Skin of body (tissue), 3 donors: ENCODE measurements at places on chromosomes 5 and 9. TPM values are rescaled to one million over a fixed set of nuclear protein-coding genes. Genes with fewer than 3 reads are reported as not detected.

SPATA31A3 gene
- total RNA-seq = not detected

DNA sequence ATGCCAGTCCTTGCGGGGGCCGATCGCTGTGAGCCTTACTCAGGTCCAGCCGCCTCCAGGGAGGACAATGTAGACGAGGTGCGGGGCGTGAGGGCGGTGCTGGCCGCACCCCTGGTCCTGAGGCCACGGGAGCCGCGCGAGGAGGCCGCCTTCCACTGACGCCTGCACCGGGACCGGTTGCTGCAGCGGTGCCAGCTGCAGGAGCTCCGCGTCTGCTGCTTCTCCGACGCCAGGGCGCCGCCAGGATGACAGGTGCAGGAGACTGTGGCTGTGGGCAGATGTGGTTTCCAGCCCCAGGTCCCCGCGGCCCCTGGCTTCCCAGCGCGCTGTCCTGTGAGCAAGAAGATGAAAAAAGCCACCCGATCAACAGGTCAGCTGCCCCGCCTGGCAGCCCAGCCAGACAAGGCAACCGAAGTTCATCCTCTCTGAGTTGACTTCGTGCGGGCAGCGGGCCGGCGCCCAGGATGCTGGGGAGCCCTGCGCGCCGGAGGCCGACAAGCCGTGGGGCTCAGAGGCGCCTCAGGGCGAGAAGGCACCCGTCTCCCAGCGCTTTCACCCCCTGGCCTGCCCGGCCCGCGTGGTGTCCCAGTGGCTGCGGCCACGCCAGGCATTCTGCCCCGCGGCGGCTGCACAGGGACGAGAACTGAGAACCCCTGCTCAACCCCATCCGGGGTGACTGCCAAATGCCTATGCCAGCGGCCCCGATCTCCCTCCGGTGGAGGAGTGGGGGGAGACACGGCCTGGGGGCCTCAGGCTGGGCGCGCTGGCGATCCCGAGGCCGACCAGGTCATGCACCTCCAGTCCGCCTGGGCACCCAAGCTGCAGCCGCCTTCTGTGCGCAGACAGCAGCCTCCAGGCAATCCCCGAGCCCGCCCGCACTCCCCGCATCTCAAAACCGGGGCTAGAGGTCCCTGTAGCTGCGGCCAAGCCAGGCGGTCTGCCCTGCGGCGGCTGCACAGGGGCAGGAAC, 43.4 kb upstream of the BICD2 start:
- no peak for DNase-seq

DNA sequence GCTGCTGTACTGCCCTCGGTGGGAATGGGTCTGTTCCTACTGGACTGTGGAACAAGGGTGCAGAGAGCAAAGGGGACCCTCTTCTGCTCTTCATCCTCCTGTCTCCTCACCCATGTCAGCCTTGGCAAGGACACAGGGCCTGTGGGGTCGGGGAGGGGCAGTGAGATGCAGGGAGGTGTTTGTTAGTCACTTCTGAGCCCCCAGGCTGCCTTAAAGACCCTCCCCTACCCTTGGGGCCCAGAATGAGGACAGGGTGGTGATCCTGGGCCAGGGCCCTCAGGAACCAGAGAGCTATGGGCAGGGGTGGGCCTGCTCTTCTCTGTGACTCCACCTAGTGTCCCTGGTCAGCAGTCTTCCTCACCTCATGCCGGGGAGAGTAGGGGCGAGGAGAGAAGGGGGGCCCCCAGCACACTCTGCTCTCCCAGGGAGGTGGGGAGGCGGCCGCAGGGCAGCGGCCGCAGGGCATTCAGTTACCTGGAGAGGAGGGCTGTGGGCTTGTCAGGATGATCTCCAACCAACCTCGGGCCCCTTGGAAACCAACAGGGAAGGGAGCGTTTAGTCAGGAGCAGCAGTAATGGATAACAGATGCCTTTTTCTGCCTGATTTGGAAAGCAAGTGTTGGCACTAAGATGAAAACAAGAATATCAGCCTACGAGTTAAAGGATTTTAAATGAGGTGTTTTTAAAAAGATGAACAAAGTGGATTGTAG, 62.0 kb upstream of the GARNL3 start:
- peak; percentile 43 for DNase-seq

DNA sequence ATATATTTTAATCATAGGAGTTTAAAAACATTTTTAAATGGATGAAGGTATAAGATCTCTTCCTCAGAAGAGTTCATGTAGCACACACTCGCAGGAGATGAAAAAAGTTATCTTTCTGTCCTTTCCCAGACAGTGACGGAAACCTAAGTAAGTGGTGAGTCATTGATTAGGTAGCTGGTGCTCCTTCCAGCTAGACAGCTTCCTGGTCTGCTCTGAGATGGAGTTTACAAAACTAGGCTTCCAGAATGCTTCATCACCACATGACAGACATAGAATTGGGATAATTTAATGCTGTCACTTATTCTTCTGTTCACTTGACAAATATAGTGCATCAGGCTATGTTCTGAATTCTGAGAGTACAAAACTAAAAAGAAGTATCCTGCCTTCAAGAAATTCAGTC, 2393.0 kb upstream of the C9orf72 start:
- no peak for DNase-seq

CLPTM1L gene
- total RNA-seq = 78.6 TPM

DNA sequence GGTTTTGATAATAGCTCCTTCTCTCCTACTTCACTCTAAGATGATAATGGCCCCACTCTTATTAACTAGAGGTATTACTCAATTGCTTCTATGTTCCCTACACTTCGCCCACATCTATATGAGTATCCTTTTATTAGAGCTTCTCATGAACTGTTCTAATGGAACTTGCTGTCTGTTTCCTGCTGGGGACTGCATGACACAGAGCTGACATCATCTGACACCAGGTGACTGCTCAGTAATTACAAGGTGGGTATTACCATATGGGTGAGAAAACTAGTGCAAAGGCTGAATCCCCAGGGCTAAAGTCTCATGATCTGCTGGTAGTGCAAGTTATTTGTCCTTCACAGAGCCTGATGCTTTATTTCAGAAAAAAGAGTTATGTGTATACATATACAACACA, 146.2 kb upstream of the PLCXD3 start:
- DNase-seq = no peak

DNA sequence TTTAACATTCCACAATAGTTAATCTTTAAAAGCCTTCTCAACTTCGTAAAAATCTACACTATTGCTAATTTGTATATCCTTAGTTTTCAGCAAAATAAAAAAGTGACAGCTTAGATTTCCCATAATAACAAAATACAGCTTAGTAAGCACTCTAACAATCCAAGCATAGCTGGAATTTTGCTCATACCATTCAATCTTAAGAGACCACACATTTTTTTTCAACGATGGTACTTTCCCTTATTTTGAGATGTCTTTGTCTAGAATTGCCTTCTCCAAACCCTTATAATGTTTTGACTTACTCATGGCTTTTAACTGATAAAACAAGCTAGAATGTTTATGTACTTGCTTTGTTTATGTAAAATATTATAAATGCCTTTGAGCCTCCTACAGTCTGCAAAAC, 65.6 kb downstream of the HOMER1 start:
- no peak for DNase-seq

GRCh38 chr5:74762599-74762998, 4.3 kb downstream of the GFM2 start:
- no peak for DNase-seq

- no peak for DNase-seq
These were observed 108.4 kb upstream of the LARP1 start for GRCh38 chr5:154646745-154647113.

DNA sequence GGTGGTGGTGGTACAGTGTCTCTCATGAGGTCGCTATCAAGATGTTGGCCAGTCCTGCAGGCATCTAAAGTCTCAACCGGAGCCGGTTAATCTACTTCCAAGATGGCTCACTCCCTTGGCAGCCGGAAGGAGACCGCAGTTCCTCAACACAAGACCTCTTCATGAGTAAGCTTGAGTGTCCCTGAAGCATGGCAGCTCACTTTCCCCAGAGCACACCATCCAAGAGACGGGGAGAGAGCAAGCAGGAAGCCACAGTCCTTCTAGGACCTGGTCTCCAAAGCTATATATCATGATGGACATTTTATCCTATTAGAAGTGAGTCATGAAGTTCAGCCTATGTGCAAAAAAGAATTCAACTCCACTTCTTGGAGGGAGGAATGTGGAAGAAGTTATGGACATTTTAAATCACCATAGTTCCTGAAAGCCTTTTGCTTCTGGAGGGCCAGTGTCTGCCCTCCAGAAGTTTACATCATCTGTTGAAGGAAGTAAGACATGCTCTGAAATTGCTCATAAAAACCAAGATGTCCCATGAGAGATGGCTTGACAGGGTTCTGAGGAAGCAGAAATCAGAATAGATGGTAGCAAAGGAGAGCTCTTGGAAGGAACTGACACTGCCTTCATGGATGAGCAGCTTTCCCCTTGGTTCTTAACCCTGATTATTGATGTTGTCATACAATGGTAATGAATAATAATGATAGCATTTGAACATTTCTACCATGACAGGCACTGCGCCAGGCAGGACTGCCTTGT, 21.3 kb downstream of the GALNT10 start:
- no peak for DNase-seq

DNA sequence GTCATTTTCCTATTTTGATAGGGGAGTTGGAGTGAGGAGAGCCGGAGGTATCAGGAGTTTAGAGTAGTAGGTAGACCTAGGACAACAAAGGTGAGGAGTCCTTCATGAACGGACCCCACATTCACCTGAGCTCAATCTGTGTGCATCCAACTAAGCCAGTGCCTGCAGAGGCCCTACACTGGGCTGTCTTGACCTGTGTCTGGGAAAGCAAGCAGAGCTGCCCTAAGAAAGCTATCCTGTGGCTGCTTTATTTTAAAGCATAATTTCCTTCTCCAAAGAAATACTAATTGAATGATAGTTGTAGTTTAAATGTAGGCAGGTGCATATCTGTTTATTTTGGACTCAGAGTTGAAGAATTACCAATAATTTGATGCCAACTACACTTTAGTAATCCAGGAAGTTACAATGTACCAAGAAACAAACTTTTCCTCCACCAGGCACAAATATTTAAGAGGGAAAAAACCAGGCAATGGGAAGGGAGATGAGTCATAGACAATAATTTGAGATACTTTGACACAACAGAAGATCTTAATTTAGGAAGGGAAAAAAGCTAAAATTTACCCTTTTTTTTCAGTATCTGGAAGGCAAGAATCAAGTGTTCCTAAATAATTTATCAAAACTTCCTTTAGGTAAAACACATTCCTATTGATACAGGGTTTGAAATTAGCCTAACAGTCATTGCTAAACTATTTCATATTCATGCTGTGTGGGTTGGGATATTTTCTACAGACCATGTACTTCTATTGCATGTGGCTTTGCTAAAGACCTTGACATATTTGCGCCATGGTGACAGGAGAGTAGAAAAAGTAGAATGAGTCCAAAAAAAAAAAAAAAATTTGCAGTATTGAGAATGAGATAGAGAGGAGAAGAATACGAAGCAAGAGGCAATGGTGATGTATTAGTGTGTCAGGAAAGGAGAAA, 376.6 kb upstream of the TUSC1 start:
- DNase-seq = no peak

SHLD3 gene
- total RNA-seq = 4.2 TPM

DNA sequence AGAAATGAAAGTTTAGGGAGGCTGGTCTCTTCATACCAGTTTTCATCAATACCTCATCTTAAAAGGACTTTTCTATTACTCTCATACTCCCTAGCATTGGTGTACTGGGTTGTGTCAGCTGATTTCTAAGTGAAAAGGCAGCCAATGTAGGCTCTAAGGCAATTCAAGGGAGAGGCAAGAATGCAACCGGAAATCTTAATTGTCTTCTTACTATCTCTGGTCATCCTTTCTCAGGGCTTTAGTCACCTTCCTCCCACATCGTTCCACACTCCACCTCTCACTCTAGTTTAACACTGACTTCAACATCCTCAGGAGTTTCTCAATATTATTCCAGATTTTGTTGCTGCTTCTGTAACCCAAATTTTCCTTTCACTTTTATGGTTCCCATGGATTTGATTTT, 281.8 kb upstream of the RFX3 start:
- DNase-seq = no peak

- DNase-seq = no peak
These were observed 58.9 kb upstream of the ATG10 start for GRCh38 chr5:81912933-81913332.

- no peak for DNase-seq
These were observed 454.6 kb downstream of the IRX1 start for GRCh38 chr5:4050203-4050602.

GRCh38 chr9:124657516-124657915, 113.6 kb downstream of the NR6A1 start:
- no peak for DNase-seq

DNA sequence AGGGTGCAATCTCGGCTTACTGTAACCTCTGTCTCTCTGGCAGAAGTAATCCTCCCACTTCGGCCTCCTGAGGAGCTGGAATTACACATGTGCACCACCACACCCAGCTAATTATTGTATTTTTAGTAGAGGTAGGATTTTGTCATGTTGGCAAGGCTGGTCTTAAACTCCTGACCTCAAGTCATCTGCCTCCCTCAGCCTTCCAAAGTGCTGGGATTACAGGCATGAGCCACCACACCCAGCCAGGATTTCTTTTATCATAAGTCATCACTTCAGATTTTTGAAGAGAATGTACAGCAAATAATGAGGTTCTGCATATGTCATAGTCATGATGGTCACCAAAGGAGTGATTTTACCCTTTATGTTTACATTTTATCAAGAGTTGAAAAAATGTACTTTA, 108.1 kb downstream of the GCNT1 start:
- DNase-seq = no peak

DNA sequence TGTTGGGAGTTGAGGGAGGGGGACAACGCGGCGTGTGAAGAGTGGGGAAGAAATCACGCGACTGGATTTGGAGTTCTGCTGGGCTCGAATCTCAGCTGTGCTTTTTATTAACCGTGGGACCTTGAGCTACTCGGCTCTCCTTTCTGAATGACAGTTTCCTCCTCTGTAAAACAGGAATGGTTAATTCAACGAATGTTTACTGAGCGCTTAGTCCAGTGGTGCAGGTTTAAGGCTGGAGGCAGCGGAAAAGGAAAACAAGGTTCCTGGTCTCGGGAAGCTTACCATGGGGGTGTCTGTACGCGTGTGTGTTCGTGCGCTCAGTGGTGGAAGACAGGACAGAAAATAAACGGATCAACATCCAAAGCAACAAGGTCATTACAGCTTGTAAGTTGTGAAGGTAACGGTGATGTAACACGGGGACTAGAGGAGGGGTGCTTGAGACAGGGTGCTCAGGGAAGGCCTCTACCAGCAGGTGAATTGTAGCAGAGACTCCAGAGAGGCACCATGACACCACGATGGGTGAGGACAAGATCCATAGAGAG, 277 bp downstream of the EIF4E1B start:
- no peak for DNase-seq

- no peak for DNase-seq
These were observed 37.9 kb upstream of the TTC1 start for GRCh38 chr5:159971038-159971437.

SLC6A19 gene
- total RNA-seq = not detected

- DNase-seq = no peak
These were observed 509.0 kb downstream of the KIF4B start for GRCh38 chr5:155522540-155522939.

NEURL1B gene
- 15.9 TPM for total RNA-seq

- DNase-seq = no peak
These were observed 125.9 kb downstream of the APBA1 start for GRCh38 chr9:69546265-69546664.

GRCh38 chr5:15371184-15371583, 128.8 kb upstream of the FBXL7 start:
- DNase-seq = peak; percentile 69

LHX3 gene
- 0.10 TPM for total RNA-seq

- no peak for DNase-seq
These were observed 515.8 kb downstream of the KIF4B start for GRCh38 chr5:155529362-155529761.

PCDHA4 gene
- 0.30 TPM for total RNA-seq
